ENCODE measurements at places on chromosomes 16 and 17.

DNA sequence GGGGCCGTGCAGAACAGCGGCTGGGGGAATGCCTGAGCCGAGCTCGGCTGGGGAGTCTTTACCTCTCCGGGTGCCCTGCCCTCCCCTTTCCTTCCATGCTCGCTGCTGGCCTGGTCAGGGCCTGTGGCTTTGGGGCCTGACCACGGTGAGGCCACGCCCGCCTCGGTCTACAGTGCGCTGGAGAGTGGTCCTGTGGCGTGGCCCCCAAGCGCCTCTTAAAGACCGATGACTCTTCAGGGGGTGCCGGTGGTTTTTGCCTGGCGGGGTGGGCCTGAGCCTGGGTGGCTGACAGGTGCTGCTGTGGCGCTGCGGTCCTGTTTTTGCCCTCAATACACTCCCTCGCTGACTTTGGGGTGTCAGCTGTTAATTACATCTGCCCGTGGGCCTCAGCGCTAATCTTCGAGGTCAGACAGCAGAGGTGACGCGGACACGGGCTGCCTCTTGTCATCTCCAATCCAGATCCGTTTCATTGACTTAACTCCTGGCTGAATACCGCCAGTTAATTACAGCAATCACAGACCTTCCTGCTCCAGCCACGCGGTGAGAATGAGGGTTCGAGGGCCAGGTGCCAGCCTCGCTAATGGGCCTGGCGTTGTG lies 29.7 kb downstream of the GSE1 start:
- DNase-seq = no peak

- DNase-seq = no peak
These were observed 54.3 kb upstream of the DLX4 start for GRCh38 chr17:49914664-49915063.

GRCh38 chr16:23741675-23742303 lies 13.0 kb upstream of the CHP2 start:
- DNase-seq = no peak

DNA sequence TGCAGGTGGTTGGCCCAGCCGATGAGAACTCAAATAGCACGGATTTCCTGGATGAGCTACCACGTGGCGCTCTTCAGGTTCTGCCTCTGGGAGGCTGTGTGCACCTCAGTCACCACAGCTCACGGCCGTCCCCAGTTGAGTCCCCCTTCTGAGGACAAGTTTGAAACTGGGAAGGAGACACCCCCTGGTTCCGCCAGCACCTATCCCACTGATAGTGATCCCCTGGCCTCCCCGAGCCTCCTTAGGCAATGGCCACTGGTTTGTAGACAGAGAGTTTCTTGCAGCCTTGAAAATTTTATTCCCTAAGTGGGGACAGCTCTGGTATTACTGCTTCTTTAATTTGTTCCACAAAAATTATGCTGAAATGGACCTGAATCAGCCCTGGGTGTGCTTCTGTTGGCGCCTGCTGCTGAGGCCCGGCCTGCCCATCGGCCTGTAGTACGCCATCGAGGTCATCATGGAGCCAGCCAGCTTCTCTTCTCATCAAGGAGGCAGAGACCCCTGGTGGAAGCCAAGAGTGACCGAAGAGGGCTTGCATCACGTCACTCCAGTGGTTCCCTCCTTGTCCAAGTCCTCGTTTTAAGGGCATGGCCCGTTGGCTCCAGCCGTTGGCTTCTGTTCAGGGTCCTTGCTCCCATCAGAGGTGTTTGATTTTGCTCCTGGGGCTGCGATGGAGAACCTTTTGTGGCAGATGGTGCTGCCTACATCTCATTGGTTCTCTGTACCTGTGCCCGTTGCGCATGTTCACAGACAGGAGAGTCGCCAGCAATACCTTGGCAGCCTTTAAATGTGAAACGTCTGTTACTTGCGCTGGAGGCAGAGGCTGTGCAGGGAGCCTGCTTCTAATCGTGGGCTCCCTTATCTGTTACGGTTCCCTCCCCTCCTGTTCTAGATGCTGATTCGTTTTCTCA lies 9.3 kb downstream of the SMCR8 start:
- no peak for DNase-seq

DNA sequence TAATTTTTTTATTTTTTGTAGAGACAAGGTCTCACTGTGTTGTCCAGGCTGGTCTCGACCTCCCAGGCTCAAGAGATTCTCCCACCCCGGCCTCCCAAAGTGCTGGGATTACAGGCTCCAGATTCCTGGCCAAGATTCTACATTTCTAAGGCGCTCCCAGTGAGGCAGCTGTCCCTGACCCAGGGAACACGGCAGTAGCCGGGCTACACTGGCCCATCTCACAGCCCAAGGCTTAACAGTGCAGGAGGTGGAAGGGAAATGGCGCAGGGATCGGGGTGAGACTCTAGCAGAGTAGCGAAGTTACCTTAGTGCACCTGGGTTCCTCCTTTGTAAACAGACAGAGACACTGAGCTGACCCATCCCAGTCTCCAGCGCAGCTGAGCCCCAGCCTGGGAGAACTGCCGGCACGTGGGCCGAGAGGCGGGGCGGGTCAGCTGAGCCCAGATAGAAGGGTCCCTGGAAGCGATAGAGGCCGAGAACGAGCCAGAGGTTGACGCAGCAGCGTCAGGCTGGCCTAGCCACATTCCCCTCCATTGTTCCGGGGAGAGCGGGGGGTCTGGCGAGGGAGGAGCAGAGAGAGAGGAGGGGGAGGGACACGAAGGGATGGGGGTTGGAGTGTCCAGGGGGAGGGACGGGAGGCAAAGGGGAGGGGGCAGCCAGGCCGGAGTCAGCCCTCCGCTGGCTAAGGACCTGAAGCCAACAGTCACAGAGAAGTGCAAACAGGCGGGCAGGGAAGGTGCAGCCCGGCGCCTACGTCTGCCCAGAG lies 2.5 kb downstream of the CARHSP1 start:
- DNase-seq = no peak

GRCh38 chr17:34412965-34413441 lies 50.0 kb upstream of the CCL1 start:
- DNase-seq = no peak
